ENCODE measurements at places on chromosomes 2 and 18.

DNA sequence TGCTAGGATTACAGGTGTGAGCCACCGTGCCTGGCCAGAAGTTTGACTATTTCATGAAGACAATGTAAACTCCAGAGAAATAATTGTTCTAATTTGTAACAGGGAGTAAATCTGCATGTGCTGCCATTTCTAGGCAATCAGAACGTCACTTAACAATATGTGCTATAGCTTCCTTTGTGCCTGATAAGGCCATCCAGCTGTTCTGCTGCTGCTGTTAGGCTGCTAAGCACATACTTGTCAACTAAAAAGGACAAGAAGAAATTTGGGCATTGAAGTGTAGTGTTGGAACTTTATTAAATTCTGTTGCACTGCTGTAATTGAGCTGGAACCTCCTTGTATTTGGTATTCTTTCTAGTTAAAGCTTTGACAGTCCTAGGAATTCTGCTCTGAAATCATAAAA lies 57.1 kb downstream of the KIAA1328 start:
- no peak for DNase-seq

GRCh38 chr2:81589406-81589805 lies 1284.9 kb upstream of the LRRTM1 start:
- no peak for DNase-seq

GRCh38 chr2:28414583-28414982 lies 21.9 kb downstream of the FOSL2 start:
- no peak for DNase-seq

DNA sequence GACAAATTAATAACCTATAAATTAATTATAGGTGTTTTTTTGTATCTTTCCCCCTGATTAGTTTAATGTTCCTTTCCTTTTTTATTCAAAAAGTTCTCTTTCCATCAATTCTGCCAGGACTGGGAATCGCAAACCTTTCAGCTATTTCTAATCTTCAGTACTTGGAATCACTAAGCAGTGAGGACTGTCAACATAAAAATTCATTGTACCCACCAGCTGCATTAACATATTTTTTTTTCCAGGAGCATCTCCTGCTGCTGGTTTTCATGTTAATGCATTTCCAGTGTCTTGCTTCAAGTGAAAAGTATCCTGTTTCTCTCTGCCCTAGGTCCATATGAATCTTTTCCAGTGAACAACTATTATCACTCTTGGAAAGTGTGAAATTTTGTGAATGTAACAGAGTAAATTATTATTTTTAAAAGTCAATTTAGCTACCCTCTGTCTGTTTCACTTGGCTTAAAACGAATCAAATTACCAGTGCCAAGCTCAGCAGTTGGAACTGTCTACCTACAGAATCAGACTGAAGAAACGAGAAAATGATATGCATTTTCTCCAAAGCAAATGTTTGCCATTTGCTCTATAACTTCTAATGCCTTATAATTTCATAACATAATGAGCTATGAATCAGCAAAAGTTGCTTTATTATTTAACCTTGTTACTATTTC lies 804.4 kb downstream of the EPHA4 start:
- no peak for DNase-seq

DNA sequence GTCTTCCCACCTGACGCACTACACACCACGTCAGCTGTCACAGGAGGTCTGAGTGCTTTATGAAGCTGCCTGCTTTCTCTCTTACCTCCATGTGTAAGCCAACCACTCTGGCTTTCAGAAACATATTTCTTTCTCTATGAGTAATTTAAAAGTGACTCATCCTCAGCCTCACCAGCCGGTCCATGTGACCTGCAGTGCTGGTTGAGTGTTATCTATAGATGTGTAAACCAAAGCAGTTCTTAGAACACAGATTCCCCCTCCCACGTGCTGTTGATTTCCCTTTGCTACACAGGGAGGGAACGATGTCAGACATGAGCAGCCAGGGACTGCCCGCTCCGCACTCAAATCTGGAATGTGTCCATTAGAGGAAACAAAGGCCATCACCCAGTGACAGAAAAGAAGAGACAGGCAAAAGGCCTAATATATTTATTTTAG lies 157.8 kb downstream of the BCL2 start:
- no peak for DNase-seq

GRCh38 chr2:150889141-150889540 lies 372.5 kb downstream of the RBM43 start:
- DNase-seq, result no peak

GRCh38 chr2:203973000-203973399 lies 36.4 kb downstream of the ICOS start:
- no peak for DNase-seq

DNA sequence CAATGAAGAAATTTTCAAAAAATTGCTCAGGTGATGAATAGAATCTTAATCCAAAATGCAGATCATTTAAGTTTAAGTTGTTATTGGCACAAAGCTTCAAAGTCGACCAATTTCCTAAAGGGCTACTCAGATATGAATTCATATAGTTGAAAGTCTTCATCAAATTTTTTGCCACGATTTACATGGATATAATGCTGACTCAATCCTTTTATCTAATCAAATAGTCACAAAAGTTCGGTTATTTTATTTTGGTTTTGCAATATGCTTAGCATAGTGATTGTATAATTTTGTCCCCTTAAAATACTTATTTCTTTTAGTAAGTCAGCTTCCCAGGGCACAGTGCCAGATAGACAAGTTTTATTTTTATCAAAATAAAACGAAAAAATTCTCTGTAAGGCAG lies 227.3 kb downstream of the CD226 start:
- DNase-seq, result no peak

GRCh38 chr2:27689424-27689823 lies 25.7 kb downstream of the SLC4A1AP start:
- no peak for DNase-seq

GRCh38 chr2:224127871-224128501 lies 88.9 kb upstream of the SERPINE2 start:
- no peak for DNase-seq

DNA sequence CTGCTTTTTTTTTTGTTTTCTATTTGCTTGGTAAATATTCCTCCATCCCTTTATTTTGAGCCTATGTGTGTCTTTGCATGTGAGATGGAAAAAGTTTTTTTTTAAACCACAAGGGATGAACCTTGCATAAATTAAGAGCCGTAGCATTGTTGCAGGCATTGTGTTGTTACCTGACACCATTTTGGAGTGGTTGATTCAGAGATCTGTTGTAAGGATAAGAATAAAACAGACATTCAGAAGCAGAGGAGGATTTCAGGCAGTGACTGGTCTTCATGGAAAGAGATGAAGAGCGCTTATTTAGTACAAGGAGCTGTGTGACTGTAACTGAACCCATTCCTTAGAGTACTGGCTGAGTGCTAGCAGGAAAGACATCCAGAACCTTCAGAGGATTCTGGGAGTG lies 101.2 kb downstream of the LTBP1 start:
- no peak for DNase-seq

DNA sequence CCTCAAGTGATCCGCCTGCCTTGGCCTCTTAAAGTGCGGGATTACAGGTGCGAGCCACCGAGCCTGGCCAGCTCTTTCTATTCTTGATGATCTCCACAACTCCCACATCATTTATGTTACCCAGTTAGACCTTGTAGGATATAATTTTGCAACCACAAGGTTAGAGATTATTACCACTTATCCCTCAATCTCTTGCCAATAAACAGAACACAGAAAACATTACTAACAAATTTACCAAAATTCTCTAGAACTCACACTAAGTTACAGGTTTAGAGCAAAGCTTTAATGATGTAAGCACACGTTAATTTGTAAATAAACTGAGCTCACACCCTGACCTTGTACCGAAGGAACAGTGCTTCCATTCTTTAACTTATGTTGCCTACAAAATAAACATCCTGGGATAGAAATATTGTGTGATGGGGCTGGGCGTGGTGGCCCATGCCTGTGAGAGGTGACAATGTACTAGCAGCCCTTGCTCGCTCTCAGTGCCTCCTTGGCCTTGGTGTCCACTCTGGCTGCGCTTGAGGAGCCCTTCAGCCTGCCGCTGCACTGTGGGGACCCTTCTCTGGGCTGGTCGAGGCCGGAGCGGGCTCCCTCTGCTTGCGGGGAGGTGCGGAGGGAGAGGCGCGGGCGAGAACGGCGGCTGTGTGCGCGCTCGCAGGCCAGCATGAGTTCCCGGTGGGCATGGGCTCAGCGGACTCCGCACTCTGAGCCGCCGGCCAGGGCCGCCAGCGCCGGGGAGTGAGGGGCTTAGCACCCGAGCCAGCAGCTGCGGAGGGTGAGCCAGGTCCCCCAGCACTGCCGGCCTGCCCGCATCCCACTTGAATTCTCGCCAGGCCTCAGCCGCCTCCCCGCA lies 42.1 kb upstream of the ITSN2 start:
- no peak for DNase-seq

GRCh38 chr2:127623388-127624319 lies 22.3 kb upstream of the GPR17 start:
- no peak for DNase-seq

- no peak for DNase-seq
Observed at GRCh38 chr2:43333656-43334144, 107.3 kb upstream of the ZFP36L2 start.

GRCh38 chr2:70981866-70982810 lies 3.7 kb downstream of the ANKRD53 start:
- no peak for DNase-seq

GRCh38 chr2:20657522-20658235 lies 6.8 kb upstream of the HS1BP3 start:
- no peak for DNase-seq

DNA sequence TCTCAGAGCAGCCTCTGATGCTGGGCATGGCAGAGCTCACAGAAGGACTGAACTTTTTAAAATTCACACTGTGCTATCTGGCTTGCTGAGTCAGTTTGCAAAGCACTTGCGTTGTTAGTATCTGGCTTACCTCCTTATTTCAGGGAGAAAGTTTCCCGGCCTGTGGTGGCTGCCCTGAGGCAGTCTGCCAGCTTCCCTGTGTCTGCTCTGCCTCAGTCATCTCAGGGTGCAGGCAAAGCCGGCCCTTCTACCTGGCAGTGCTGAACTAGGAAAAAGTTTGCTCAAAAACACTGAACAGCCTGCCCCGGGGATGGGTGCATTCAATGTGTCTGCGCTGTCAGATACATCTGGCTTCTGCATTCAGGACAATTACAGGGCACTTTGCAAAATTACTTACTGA lies 90.2 kb upstream of the UXS1 start:
- no peak for DNase-seq

GRCh38 chr18:37684590-37684989 lies 119.0 kb upstream of the CELF4 start:
- DNase-seq, result no peak

- no peak for DNase-seq
Observed at GRCh38 chr18:3184275-3184963, 35.3 kb downstream of the MYOM1 start.

DNA sequence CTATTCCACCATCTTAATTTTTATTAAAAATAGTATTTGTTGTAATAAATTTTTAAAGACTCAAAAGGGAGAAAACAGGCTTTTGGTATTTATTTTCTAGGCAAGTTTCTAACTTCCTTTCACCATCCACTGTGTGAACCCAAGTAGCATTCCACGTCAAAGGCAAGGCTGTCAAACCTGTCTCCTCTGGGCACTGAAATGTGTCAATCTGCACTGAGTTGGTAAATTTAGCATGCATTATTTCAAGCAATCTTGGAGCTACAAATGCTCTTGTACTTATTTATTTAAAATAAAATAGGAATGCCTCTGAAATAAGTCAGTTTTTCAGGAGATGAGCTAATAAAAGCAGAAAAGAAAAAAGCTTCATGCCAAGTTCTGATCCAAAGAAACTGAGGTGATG lies 130.9 kb upstream of the CNTNAP5 start:
- DNase-seq, result no peak

DNA sequence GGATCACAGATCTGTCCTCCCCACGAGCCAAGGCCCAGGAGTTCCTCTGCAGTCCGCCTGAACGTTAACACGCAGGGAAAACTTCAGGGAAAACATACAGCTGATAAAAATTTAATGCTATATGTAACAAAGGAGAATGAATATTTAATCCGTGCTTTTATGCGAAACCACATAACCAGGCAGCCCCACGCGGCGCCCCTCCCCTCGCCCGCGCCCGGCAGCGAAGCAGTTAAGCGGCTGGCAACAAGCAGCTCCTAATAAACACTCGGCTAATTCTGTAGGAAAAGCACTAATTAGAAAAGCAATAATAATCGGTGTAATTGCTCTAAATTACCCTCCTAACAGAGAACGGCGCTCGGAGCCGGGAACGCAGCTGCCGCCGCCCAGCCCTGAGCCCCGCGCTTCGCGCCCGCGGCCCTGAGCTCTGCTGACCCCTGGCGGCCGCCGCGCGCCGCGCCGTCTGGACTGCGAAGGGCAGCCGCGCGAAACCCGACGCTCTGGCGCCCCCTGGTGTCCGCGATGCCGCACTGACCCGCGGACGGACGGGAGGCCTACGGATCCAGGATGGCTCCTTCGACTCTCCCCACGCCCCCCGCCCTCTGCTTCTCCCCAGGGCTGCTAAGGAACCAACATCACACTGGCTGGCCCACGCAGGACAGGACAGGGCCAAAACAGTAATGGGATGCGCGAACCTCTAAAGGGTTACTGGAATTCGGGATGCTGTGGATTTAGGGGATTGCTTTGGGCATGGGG lies 181.4 kb downstream of the SMAD2 start:
- DNase-seq, result peak; percentile 15

GRCh38 chr2:43100883-43101662 lies 125.3 kb downstream of the ZFP36L2 start:
- no peak for DNase-seq

GRCh38 chr2:117833911-117834310 lies 19.4 kb downstream of the DDX18 start:
- DNase-seq, result no peak

GRCh38 chr2:55864351-55865084 lies 59.1 kb downstream of the EFEMP1 start:
- DNase-seq, result no peak

- DNase-seq, result no peak
Observed at GRCh38 chr18:59839931-59840685, 59.7 kb upstream of the PMAIP1 start.

GRCh38 chr2:230891509-230891908 lies 26.8 kb downstream of the ITM2C start:
- no peak for DNase-seq

- DNase-seq, result no peak
Observed at GRCh38 chr2:207223051-207223450, 57.3 kb upstream of the KLF7 start.

Measured in GOT3 (cell line).